ENCODE measurements at places on chromosomes 1 and 21.
A peak's percentile ranks its signal among the peaks of the same experiment; 100 is the strongest.

DNA sequence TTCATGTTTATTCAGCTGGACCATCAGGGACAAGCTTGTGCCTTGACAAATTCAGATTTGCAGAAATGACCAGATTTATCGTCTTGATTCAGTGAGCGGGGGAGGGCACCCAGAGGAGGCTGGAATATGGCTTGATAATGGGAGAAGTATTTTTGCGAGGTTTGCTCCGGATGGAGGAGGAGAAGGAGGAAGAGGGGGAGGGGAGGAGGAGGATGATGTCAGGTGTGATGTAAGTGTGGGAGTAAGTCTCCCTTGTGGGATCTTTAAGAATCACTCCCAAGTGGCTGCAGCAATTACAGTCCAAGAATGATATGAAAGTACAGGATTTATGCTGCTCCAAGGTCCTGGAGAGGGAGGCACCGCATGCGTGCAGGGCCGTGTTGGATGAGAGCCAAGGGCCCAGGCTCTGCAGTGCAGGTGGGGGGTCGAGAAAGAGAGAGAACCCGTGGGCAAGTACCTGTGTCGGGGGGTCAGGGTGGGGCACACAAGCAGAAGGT lies 5.6 kb upstream of the ZNF496 start:
- DNase-seq, result no peak

DNA sequence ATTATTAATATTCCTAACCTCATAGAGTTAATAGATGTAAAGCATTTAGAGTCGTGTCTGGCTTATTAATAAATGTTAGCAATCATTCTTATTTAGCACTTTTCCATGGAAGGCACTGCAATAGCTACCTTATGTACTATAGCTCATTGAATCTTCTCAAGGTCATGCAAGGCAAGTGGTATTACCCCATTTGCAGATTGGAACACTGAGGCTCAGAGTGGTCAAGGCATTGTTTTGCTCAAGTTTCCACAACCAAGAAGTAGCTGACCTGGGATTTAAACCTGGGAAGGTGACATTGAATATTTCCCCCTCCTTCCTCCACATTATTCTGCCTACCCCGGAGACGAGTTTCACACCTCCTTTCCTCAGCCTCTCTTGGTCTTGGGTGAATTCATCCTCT lies 37.8 kb upstream of the EYA3 start:
- DNase-seq, result no peak

GRCh38 chr21:28959367-28960099 lies 33.1 kb downstream of the LTN1 start:
- no peak for DNase-seq

GRCh38 chr1:91555074-91555730 lies 54.6 kb downstream of the CDC7 start:
- no peak for DNase-seq

GRCh38 chr1:239896980-239897379 lies 194.7 kb upstream of the FMN2 start:
- no peak for DNase-seq

DNA sequence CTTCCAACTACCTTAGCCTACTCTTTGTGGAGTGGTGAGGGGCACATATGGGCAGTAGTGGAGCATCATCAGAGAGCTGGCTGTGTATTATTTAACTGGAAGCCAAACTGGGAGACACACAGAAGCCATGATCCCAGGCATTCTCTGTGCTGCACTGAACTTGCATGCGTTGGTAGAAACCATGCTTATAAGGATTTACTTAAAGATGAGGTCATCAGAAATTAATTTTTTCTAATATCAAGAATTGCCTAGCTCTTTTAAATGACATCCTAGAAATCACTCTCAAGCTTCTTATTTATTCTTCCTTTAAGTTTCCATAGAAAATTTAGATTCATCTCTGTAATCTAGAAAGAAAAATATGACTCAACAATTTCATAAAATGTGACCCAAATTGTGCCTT lies 136.2 kb downstream of the KCNK1 start:
- DNase-seq, result no peak

- no peak for DNase-seq
Observed at GRCh38 chr1:21659924-21660326, 9.2 kb downstream of the RAP1GAP start.

DNA sequence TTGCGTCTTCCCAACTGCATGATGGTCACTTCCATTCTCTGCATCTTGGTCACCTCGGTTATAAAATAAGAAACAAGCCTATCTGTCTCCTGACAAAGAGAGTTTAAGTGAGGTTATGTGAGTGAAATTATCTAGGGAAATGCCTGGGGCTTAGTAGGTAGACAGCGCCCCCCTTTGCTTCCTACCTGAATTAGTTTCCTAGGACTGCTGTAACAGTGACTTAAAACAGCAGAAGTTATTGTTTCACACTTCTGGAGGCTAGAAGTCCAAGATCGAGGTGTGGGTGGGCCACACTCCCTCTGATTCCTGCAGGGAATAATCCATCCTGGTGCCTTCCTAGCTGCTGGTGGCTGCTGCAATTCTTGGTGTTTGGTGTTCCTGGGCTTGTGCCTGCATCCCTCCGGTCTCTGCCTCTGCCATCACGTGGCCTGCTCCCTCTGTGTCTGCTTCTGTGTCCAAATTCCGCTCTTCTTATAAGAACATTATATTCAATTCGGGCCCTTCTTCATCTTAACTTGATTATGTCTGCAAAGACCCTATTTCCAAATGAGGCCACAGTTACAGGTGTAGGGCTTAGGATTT lies 92.6 kb downstream of the IGSF21 start:
- DNase-seq, result no peak

- no peak for DNase-seq
Observed at GRCh38 chr1:202237052-202237451, 43.5 kb downstream of the LGR6 start.

DNA sequence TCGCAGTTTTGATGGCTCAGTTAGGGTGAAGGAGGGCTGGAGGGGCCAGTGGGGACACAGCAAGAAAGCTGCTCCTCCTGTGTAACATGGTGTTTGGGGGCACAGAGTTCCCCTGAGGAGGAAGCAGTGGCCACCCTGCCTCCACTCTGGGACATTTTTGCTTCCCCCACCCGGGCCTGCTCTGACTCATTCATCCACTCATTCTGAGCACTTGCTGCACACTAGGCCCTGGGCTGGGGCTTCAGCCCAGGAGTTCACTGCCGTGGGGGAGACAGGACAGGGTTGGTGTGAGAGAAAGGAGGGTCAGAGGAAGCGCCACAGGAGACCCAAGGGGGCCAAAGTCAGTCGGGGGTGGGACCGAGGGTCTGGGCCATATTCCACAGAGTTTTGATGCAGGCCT lies 41.4 kb upstream of the ACOT11 start:
- DNase-seq, result no peak

DNA sequence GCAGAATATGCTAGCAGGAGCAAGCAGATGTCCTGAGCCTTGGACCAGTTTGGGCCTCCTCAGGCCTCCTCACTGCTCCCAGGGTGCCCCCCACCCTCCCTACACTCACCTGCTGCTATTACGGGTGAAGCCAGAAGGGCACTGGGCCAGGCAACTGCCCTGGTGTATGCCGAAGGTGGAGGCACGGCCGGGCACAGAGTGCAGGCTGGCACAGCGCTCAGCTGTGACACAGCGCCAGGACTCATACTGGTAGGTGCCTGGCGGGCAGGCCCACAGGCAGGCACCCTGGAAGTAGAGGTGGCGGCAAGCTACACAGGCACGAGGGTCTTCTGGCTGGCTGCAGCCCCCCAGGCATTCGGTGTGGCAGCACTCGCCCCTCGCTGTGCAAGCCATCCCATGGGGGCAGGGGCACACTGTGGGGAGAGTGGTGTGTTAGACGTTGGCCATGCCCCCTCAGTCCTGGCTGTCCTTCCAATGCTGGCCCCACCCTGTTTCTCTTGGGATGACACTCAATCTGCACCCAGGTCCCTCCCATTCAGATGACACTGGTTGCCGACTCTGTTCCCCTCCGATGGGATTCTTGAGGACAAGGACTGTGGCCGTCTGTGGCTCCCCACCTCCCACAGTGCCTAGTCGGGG lies 7.0 kb downstream of the INSRR start:
- DNase-seq, result no peak

DNA sequence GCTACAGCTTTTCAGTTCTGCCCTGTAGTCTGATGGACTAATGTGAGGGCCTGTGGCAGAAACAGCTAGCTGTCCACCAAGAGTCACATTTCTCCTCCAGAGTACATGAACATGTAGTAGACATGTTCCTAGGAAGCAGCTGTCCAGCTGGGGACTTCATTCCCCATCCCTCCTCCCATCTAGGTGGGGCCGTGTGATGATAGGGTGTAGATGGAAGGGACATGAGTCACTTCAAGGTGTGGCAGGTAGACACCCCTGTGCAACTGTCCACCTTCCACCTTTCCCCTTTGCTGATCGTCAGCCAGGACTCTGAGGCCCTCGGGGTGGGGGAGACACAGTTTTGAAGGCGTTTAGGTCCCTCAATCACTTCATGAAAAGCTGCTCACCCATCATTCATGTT lies 3.6 kb upstream of the RD3 start:
- no peak for DNase-seq

DNA sequence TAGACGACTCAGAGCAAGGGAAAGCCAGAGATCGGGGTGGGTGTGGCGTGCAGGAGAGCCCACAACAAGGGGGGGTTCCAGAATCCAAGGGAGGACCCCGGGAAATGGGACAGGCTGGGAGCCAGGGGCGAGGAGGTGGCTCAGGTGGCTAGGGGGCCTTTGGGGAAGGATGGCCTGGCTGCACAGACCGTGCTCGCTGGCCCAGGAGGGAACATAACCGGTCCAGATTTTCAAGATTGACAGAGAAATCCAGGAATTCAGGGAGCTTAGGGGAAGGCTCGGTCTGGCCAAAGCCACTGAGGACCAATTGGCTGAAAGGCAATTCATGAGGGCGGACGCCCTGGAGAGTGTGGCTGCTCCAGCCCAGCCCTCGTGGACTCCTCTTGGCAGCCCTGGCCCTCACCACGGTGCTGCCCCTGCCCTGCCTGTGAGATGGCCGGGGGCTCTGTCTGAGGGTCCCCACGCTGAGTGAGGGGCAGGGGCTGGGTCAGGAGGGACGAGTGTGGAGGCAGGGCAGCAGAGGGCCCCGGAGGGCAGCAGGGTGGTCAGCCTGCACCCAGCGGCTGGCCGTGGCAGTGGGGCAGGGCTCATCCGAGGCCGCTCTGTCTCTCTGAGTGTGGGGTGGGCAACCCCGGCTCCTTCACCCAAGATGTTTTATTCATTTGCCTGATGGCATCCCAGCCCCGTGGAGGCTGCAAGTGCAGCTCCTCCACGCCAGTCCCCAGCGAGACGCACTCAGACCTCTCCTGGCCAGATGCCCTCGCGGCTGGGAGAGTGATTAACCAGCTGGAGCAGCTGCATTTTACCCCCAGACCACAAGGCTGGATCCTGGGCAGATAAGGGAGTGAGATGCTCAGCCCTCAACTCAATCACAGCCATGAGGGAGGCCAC lies 5.6 kb upstream of the LRRC3 start:
- no peak for DNase-seq

DNA sequence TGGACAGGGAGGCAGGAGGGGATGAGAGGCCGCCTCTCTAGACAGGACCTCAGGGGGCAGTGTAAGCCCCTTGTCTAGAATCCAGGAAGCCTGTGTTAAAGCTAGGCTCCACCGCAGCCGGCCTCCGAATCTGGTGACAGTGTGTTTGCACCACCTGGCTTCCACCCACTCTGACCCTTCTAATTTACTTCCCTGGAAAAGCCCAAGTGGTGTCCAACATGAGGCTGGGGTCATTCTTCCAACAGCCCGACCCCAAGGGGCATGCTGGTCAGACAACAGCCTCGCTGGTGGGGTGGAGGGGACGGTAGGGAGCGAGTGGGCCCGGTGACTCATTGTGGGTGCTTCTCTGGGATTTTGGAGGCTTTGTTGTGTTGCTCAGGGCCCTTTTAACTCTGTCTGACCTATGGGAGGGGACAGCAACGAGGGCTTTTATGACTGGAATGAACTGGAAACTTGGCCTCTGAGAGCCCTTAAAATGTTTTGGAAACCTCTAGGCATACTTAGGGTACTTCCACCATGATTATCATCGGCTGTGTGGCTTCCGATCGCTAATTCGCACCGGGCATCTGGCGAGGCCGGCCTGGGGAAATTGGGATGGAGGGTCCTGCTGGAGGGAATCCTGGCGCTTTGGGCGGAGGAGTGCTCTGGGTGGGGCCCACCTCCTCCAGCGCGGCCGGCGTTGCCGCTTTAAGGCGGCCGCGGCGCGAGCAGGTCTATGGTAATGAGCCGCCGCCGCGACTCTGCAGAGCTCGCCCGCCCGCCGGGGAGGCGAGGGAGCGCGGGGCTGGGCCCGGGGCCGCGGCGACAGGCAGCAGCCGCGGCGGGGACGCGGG lies at the start of gene CELSR2:
Gene CELSR2 (plus strand): TSS at position 743 of the 833 bp plus-strand sequence. CDS start 541 bp downstream, outside the sequence.
- DNase-seq, result peak; percentile 67

- no peak for DNase-seq
Observed at GRCh38 chr1:117886101-117886795, 43.2 kb downstream of the GDAP2 start.

DNA sequence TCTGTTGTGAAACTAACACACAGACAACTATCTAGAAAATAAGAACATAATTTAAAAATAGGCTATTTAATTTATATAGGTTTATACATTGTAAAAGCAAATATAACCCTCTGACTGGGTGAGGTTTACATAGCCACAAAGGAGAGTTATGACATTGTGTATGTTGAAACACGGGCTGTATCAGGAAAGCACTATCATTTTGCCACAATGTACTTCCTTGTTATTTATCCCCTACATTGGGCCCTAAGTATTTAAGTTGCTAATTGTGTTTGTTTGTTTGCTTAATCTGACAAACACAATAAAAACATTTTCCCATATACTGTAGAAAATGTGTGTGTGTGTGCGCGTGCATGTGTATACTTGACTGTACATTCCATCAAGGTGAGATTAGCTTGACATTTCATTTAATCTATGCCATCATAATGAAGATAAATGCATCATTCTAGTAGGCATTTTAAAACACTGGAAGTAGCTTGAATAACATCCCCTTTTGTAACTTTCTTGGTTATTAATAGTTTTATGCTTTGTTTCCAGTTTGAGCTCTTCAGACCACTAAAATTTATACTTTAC lies 72.1 kb downstream of the RGS13 start:
- DNase-seq, result no peak

DNA sequence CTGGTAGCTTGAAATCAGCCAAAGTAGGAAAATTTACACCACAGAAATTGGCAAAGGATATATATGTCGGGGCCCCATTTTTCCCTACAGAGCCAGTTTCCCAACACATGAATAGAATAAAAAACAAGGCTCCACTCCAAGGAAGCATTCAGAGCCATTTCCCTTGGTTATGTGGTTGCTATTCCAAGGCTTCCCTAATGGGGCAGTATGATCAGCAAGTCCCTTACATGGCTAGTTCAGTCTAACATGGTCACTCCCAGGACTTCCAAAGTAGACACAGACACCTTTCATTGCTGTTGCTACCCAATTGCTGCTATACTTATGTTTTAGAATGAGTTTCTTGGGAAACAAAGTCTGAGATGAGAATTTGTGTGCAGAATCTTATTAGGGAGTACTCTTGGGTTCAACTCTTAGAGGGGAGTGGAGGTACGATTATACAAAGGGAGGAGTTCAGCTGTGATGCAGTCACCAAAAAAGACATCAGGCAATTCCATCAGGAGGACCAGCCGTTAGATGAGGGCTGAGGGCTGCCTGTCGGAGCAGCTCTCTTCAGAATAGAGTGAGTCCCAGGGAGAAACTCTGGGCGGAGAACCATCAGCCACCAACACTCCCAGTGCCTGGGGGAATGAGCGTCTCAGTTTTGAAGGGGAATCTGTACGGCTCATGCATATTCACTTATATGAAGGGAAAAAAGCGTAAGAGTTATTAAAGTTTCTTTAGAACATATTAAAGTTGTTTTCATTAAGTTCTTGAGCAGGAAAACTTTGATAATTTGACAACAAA lies 92.9 kb downstream of the C21orf91 start:
- no peak for DNase-seq

GRCh38 chr1:50098591-50099021 lies 10.1 kb upstream of the ELAVL4 start:
- DNase-seq, result no peak

GRCh38 chr1:42322577-42322976 lies 12.5 kb downstream of the FOXJ3 start:
- no peak for DNase-seq

Data from activated T-helper 1 cell treated with anti-CD3 and anti-CD28 coated beads, Interleukin-12 subunit alpha, Interleukin-12 subunit beta, Interleukin-2, Interleukin-4 antibody, amounts not matched to agents 30 ng/mL and 10 ng/mL and 1 ng/mL, durations not matched to agents 14 hours and 24 hours and 36 hours (primary cell).